Left renal pelvis (tissue), 4 donors: ENCODE measurements at places on chromosomes 11 and 22. TPM values are rescaled to one million over a fixed set of nuclear protein-coding genes. Genes with fewer than 3 reads are reported as not detected.

GRCh38 chr22:30182815-30183214, 63.7 kb downstream of the LIF start:
- no peak for DNase-seq

GRCh38 chr11:36703055-36703404, 105.0 kb upstream of the RAG2 start:
- no peak for DNase-seq

GRCh38 chr11:36019722-36020121, 75.9 kb downstream of the LDLRAD3 start:
- DNase-seq: no peak

- DNase-seq: no peak
Measured at GRCh38 chr11:78933350-78933749, 358.7 kb upstream of the NARS2 start.

- no peak for DNase-seq
Measured at GRCh38 chr22:29470159-29470855, 9.7 kb upstream of the NEFH start.

DNA sequence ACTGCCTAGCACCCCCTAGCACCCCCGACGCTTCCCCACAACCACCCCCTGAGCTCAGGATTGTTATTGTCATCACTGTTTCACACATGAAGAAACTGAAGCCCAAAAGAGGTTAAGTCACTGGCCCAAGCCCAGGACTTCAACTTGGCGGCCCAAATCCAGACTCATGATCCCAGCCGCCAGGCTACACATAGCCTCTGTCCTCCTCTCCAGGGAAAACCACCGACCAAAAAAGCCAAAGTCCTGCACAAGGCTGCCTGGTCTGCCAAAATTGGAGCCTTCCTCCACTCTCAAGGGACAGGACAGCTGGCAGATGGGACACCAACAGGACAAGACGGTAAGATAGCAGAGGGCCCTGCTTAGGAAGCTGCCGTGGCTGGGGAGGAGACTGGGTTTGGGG, 10.8 kb downstream of the L3MBTL2 start:
- DNase-seq: no peak

- no peak for DNase-seq
Measured at GRCh38 chr22:45877036-45877380, 100.0 kb downstream of the WNT7B start.

GRCh38 chr11:125271483-125272091, 107.0 kb downstream of the PKNOX2 start:
- no peak for DNase-seq

DNA sequence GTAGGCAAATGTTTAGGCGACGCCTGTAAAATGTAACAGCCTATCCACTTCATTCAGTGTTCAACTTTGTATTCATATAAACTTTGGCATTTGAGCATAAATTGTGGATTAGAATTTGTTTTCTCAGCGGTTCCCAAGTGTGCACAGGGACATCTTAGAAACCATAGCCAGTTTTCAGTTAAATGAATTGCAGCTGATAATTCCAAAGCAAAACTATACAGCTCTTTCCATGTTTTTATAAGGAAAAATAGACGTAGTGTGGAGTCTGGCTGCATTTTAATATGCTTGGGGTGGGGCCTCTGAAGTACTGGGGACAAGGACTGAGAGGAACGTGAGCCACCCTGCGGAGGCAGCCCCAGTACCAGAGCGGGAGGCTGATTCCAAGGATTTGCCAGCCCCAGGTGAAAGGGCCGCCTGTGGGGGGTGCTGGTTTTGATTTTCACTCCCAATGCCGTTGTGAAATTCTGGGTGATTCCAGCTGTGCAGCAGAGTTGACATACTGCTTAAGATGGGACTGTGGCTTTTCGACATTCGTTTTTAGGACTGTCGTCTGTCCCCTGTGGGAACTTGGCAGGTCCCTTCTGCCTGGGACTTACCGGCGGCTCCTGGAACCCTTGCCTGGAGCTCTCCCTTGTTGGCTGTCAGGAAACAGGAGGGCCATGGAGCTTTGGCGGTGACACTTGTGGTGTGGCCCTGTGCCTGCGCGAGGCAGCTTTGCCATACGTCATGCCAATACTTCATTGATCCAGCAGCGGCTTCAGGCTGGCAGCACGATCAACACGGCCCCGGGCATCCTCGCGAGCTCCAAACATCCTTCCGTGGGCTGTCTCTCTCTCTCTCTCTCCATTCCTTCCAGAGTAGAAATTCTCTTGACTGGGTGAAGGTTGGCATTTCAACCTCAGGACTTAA, 370.9 kb downstream of the TBC1D22A start:
- DNase-seq: no peak

DNA sequence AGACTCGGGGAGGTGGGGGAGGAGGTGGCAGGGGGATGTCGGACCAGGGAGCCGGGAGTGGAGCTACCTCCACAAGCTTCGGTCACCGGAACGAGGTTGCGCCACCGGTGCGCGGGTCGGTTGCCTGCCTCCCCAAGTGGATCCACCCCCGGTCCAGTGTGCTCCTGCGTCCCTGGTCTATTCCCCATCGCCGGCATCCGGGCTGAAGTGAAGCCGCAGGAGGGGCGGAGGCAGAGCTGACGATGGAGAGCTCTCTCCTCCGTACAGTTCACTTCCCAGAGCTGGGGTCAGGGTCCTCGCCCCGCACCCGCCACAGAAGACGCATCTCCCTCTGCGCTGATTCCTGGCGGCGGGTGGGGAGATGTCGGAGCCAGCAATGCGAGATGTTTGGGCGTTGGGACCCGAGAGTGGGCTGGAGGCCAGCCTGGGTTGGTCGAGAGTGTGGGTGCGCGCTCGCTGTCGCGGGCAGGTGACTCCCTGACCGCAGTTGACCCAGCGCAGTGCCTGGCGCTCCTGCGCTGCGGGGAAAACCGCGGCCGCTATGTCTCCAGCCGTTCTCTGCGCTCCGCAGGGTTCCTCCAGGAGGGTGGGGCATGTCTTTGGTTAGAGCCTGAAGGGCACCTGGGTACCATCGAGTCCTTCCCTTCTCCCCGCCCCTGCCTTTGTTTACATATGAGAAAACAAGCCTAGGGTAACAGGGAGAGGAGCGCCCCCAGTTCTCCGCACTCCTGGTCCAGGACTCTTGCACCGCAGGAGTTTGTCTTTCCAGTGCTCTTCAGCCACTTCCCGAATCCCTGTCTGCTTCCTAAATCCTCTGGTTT, 1.7 kb downstream of the C11orf96 start:
- DNase-seq: no peak

GRCh38 chr11:84398017-84398626, 1112.0 kb upstream of the CCDC90B start:
- no peak for DNase-seq

DNA sequence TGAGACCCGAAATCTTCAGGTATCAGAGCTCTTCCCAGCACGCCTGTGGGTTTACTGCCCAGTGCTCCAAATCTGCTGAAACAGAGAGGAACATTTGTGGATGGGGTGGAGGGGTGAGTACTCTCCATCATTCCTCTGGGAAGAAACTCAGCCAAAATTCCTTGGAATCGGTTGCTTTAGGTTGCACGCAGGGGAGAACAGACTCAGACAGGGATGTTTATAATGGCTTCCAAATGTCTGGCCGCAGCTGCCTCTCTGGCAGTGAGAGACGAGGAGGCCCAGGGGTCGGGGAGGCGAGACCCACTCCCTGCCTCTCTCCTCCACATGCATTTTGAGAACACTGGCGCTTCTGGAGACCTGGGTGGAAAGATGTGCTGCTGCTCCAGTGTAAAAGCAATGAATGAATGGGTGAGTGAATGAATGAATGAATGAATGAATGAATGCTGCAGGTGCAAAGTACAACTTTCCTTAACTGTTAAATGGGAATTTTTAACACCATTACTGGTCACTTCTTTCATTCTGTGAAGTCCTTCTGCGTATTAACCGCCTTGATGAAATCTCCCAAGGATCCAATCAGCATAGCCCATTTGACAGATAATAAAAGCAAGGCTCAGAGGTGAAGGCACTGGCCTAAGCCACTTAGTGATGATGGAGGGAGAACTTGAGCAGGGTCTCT, 437.4 kb downstream of the MIAT start:
- no peak for DNase-seq

DNA sequence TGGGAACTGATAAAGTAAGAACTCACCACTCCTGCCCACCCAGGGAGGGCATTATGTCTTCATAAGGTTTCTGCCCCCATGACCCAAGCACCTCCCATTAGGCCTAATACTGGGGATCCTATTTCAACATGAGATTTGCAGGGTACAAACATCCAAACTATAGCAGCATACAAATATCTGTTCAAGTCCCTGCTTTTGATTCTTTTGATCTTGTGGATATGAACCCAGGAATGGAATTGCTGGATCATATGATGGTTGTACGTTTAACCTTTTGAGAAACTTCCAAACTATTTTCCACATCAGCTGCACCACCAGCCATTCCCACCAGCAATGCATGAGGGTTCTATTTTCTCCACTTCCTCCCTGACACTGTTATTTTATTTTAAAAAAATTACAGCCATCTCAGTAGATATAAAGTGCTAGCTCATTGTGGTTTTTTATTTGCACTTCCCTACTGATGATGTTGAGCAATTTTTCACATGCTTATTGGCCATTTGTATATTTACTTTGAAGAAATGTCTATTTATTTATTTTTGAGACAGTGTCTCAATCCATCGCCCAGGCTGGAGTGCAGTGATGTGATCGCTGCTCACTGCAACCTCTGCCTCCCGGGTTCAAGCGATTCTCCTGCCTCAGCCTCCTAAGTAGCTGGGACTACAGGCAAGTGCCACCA, 7.1 kb upstream of the ATG16L2 start:
- no peak for DNase-seq

GRCh38 chr22:44714703-44715350, 12.8 kb downstream of the PRR5 start:
- DNase-seq: no peak

DNA sequence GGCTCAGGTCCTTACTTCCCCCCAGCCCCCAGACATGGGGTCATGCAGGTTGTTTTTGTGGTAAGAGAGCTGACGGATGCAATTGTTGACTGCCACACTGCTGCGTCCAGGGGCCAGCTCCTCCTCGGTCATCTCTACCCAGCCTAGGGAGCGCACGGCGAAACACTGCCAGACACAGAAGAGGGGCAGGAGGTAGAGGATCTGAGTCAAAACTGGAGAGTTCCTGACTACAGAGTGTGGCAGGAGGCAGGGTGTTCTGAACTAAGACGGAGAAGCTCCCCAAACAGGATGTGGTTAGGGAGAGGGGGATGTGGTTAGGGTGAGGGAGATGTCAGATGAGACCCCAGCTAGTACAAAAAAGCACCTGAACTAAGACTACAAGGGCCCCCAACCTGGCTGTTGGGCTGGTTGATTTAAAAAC, 12.3 kb downstream of the SMPD1 start:
- DNase-seq: no peak

DNA sequence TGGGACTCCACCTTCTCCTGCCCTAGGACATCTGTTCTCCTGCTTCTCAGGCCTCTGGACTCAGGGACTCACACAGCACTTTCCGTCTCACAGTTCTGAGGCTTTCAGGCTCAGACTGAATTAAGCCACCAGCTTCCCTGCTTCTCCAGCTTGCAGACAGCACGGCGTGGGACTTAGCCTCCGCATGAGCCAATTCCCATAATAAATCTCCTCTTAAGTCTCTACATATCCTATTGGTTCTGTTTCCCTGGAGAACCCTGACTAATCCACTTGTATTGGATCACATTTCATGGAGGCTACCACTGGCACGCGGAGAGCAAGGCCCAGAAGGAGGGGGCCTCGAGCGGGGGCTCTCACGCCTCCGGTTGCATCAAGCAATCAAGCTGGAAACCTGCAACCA, 1313.6 kb downstream of the TBC1D22A start:
- no peak for DNase-seq

DNA sequence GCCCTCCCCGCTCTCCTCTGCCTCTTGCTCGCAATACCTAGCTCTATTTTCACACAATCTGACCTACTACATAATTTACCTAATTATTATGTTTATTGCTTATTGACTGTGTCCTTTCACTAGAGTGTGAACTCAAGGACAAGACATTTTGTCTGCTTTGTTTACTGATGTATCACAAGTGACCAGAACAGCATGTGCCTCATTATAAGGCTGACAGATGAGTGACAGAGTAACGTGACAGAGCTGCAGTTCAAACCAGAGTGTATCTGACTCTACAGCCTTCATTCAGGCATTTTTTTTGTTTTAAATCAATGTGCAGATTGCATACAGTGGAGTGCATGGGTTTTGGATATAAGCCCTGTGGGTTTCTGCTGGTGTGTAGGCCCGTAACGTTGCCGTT, 82.0 kb upstream of the RAB1B start:
- DNase-seq: no peak

DNA sequence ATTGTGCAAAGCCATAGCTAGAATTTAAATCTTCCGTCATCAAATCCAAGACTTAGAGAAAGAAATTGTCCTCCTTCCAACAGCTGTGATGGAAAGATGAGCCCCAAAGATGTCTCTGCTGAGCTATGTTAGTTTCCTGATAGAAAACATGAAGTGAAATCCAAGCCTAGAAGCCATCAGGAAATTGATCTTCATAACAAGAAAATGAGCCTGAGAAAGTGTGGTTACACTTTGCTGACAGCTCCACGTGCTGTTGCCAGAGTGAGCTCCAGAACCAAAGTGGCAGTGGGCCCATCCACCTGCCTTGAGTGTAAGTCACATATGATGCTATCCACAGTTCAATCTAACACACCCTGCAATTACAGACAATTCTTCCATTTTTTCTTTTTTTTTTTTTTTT, 58.0 kb upstream of the UBASH3B start:
- DNase-seq: no peak

DNA sequence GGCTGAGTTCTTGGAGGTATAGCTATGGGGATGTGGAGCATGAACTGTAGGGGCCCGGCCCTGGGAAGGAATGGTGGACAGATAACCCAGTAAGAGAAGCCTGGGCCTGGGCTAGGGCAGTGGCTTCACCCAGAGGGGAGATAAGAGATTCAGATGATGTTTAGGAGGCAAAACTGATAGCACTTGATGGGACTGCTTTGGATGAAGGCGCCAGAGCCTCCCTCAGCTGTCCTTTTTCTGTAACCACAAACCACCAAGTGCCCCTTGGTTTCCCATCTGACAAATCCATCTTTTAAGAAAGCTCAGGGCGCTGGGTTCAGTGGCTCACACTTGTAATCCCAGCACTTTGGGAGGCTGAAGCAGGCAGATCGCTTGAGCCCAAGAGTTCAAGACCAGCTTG, 23.4 kb downstream of the RELT start:
- no peak for DNase-seq

DNA sequence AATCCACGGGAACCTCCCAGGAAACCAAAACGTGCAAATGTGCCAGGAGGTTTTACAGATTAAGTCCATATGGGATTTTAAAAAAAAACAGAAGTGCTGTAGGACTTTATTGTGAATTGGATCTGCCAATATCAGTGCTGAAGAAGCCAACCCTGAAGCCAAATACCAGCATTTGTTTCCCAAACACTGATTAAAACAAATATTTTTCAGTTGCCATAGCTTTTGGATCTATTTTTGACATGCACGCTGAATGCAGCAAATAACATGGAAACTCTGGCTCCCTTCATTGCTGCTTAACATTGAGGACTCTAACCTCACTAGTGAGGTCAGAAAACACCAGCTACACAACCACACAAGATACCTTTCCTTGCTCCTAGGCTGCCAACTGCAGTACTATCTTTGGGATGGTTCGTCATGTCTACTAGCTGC, 28.4 kb upstream of the SIK2 start:
- DNase-seq: no peak

The NRXN2 gene
- polyA plus RNA-seq: 55.2 TPM

The ETS1 gene
- polyA plus RNA-seq: 83.5 TPM

The NR1H3 gene
- 32.5 TPM for polyA plus RNA-seq

The DGCR2 gene
- 75.9 TPM for polyA plus RNA-seq

The PATE4 gene
- 0.15 TPM for polyA plus RNA-seq

The DYNC2H1 gene
- polyA plus RNA-seq: 28.9 TPM
